NCI-H2081 treated with DMSO at 0.1 percent for 48 hours (cell line): ENCODE measurements at places on chromosomes 6 and 20.

- DNase-seq: no peak
Measured at GRCh38 chr6:140101367-140101766, 726.9 kb upstream of the CITED2 start.

- no peak for DNase-seq
Measured at GRCh38 chr20:19826179-19826914, 68.3 kb downstream of the RIN2 start.

- DNase-seq: no peak
Measured at GRCh38 chr6:85390105-85390728, 59.7 kb upstream of the NT5E start.

DNA sequence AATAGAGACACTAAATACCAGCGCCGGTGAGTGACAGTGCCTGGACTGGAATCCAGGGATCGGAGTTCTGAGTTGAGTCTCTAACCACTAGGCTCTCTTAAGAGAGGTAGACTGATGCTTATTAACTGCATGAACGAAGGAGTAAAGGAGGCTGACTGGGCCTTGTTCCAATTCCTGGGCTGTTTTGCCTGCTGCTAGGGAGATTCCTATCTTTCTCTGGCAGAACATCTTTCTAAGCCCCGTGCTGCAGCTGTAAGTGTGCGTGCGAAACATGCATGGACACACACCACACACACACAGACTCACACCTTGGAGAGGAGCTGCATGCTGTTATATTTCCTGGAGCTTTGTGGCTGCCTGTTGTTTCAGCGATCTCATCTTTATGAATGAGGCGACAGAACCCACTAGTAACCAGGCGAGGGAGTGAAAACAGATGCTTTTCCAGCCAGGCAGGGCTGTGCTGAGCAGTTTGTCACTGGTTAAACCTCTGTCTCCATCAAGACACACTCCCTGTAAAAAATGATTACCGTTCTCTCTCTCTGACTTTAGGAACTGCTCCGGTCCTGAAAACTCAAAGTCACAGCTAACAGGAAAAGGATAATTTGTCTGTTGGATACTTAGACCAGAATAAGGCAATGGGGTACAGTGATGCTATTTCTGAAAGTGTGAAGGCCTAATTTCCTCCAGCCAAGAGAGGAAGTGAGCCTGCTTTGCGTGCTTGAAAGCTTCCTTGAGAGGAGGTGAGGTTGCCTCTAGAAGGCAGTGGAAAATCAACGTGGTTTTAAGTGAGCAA is 157.4 kb upstream of the ZNF217 start:
- no peak for DNase-seq
